Uterus (tissue), 4 donors: ENCODE measurements at places on chromosomes 4 and X. TPM values are rescaled to one million over a fixed set of nuclear protein-coding genes. Genes with fewer than 3 reads are reported as not detected.

Gene GABRB1
- 1.5 TPM for total RNA-seq

Gene SLC10A6
- total RNA-seq: 6.5 TPM

Gene RAB39B
- not detected for total RNA-seq

- DNase-seq: no peak
Measured at GRCh38 chr4:167233685-167234315, 494 bp downstream of the SPOCK3 start.

DNA sequence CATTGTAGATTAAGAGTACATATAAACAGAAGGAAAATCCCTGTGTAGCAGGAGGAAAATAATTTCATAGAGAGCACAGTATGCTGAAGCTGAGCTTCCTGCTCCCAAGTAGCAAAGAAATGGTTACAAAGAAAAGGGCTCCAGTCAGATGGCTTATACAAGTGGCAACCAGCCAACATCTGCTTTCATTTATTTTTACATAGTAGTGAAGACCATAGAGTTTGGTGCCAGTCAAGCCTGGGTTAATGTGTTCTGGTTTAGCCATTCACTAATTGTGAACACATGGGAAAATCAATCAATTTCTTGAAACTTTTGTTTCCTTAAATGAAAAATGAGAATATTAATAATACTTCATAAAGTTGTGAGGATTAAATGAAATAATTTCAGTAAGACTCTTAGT, 111.3 kb upstream of the ELOVL6 start:
- no peak for DNase-seq

DNA sequence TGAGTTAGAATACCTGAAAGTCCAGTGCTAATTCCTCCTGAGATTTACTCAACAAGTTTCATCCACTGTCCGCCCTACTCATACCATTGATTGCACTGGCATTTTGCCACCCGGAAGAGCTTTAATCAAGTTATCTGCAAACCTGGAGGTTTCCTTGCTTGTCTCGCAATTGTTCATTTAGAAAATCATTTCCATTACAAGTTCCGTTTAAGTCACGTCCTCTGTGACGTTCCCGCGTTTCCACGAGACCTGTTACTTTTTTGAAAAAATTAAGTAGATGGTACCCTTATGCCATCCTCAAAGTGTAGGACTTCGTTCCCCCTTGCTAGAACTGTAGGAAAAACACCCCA, 761 bp upstream of the FRYL start:
- peak; percentile 30 for DNase-seq

DNA sequence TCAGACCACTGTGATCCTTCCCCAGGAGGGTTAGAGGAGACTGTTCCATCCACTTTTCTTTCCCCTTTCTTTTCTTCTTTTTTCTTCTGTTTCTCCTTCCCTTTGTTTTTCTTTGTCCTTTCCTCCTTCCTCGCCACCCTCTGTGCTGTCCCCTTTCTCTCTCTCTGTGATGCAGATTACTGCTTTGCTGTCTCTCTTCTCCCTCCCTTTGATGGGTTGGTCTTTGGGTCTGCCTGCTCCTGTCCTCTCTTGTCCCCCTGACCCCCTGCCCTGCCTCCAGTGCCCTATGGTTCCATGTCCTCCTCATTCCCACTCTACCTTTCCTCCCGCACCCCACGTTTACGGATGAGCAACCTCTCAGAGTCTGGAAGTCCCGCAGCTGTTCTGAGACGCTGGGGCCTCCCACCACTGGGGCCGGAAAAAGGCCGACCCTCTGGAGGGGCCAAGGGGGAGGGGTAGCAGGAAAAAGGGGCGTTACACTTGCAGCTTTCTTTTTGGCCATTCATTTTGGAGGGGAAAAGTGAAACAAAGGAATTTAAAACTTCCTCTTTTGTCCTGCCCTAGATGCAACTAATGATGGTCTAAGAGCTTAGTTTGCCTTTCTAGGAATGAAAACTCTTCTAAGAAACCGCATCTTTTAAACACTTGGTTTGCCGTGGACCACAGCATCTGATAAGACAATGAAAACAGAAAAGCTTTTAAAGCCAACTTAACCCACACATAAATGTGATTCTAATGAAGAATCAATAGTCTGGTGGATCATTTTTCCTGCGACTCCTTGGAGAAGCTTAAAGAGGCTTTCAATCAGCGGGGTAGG, 24.5 kb upstream of the TSR2 start:
- no peak for DNase-seq
